ENCODE measurements at places on chromosomes 1 and 21.

DNA sequence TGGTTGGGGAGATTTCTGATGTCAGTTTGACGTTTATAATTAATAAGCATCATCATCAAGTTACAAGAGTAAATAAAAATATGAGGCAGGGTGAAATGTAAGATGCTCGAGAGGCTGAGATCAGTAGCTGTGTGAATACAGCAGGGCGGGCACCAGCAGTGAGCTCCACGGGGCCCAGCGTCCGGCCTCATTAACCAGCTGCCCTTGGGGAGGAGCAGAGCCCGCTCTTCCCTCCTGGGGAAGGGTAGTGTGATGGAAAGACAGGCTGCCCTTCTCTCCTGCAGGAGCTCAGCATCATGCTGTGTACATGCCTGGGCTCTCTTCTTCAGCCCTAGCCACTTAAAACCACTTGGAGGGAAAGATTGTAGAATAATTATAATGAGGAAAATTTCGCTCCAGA is 23.4 kb downstream of the PDE9A start:
- peaks cover 12% of the 10 kb centered on the region for H3K4me1 ChIP-seq
- H3K27me3 ChIP-seq, result peaks cover 31% of the 10 kb centered on the region
- peaks cover 6% of the 10 kb centered on the region for H3K36me3 ChIP-seq
- no peak overlapping the region for H3K4me3 ChIP-seq
- no peak for DNase-seq

DNA sequence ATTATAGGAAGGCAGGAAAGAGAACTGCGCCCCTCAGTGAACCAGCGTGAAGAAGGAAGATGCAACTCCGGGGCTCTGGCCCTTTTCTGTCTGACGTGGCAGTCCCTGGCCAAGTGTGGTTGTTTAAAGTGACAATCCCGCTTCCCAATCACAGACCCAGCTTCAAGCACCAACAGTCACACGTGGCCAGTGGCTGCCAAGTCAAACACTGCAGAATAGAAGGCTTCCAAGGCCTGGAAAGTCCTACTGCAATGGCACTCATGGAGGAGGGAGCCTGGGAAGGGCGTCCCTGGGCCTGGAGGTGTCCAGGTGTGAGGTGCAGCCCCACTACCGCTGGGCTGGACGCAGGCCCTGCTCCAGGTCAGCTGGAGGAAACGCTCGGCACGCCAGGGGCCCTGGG is 143.8 kb downstream of the CASZ1 start:
- H3K4me1 ChIP-seq, result no peaks in the 10 kb centered on the region
- no peak overlapping the region for H3K27ac ChIP-seq
- no peaks in the 10 kb centered on the region for H3K27me3 ChIP-seq

GRCh38 chr1:235946571-235946981 is 79.9 kb upstream of the LYST start:
- no peaks in the 10 kb centered on the region for H3K36me3 ChIP-seq
- no peak overlapping the region for H3K4me3 ChIP-seq
- peak overlapping the region; percentile 54 for H3K27ac ChIP-seq
- peaks cover 13% of the 10 kb centered on the region for H3K4me1 ChIP-seq
- no peak for DNase-seq
- no peaks in the 10 kb centered on the region for H3K27me3 ChIP-seq

DNA sequence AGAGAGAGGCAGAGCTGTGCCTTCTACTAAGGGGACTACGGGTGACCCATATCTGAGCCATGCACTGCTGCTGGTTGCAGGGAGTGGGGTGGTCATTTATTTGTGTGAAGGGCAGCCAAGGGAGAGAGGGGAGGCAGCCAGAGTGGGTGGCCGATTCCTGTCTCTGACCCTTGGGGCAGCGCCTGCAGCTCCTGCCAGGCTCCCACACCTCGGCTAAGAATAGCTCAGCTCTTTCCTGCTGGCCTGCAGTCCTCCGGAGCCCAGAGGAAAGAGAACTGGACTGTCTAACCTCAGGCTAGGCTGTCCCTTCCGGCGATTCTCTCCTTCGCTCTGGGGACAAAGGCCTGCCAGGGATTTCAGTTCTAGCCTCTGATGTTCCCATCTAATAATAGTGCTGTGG is 11.6 kb upstream of the CD34 start:
- H3K36me3 ChIP-seq, result no peaks in the 10 kb centered on the region
- no peaks in the 10 kb centered on the region for H3K4me1 ChIP-seq
- H3K4me3 ChIP-seq, result no peak overlapping the region
- no peak for DNase-seq

DNA sequence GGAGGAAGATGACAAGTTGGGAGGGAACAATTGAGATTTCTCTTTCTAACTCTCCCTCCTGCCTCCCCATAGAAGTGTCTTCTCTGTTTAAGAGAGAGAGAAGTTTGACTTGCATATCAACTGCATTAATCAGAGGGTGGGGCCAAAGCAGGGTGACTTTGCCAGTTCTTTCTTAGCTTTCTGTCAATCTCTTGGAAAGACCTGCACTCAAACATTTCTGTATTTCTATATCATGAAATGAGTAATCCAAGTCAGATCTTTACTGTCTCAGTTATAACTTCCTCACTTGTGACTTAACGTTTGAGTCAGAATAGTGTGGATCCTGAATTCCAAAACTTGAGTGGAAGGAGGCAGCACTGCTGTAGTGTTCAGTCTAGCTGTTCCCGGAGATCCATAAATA is 180.8 kb upstream of the KCNK2 start:
- no peak overlapping the region for H3K27ac ChIP-seq
- no peak overlapping the region for H3K4me3 ChIP-seq
- H3K36me3 ChIP-seq, result no peaks in the 10 kb centered on the region
- no peaks in the 10 kb centered on the region for H3K27me3 ChIP-seq
- no peaks in the 10 kb centered on the region for H3K4me1 ChIP-seq
- no peak for DNase-seq

Measured in effector memory CD8-positive, alpha-beta T cell (primary cell).